ENCODE measurements at places on chromosomes 16 and 17.
A peak's percentile ranks its signal among the peaks of the same experiment; 100 is the strongest.

GRCh38 chr17:12567077-12568053 is 98.3 kb upstream of the MYOCD start:
- DNase-seq: no peak

GRCh38 chr16:67006930-67007658 is 18.7 kb downstream of the CES4A start:
- DNase-seq: no peak

GRCh38 chr17:80374039-80374731 is 40.8 kb upstream of the ENDOV start:
- no peak for DNase-seq

DNA sequence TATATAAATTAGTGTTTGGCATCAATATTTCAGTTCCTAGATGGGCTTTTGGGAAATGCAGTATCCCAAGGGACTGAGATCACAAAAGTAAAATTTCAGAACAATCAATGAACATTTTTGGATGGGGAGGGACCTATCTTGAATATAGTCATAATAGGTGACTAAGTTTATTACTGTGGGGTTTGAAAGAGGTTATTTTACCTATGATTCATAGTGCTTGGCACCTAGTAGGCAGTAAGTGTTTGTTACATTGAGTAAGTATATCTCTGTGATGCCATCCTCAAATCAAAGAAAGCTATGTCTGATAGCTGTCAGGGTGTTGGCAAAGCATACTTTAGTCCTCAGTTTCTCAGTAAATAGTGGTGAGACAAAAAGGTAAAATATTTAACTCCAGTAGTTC is 36.9 kb downstream of the ZNF207 start:
- no peak for DNase-seq

DNA sequence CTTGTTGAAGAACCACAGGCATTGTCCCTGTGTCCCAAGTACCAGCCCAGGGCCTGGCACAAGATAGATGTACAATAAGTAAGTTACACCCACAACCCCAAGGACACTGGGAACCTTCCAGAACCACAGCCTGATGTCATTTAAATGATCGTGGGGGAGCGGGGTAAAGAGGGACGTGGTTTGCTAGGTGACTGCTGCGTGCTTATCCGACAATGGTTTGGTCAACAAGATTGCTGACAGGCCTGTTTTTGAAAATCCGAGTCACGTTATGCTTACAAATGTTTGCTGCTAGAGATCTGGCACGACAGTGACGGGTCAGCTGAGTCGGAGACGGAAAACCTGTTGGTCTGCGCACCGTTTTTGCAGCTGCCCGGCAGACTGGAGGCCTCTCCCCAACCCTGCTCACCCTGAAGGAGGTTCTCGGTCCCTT is 22.8 kb downstream of the COTL1 start:
- no peak for DNase-seq

DNA sequence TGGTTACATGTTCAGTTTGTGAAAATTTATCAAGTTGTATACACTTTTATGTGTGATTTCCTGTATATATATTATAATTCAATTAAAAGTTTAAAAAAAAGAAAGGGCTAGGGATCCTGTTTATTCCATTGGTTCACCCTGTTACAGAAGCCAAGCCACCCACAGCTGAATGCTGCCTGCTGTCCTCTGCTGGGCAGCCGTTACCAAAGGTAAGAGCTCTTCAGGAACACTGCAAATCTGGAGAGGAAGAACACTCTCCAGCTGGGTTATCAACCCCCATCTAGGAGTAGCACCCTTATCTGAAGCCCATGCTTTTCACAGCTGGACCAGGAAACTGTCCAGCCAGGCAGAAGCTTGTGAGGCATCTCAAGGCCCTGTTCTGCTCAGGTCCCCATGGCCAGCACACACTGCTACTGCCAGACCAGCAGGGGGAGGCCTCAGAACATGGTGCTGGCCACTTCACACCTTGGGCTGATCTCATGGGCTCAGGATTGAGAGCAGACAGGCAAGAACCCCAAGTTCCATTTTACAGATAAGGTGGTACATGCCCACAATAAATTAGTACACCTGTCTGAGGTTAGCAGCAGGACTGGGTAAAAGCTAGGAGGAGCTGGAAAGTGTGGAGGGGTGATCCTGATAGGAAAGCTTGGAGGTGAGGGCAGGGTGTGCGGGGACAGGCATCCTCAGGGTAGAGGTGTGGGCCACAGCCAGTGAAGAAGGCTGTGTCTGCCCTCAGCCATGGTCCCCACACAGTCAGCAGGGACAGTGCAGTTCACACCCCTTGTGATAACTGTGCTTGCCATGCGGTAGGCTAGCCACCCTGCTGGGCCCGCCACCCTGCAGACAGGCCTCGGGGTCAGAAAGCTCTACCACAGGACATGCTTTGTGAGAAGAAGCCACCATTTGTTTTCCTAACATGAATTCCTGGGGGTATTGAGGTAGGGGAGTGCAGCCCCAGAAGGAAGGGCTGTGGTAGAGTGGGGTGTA is 54.3 kb upstream of the SREBF1 start:
- peak; percentile 17 for DNase-seq

- no peak for DNase-seq
These were observed 104.3 kb upstream of the PSMD7 start for GRCh38 chr16:74192281-74192797.

GRCh38 chr17:48701864-48702532 is 20.3 kb downstream of the PRAC1 start:
- DNase-seq: no peak

DNA sequence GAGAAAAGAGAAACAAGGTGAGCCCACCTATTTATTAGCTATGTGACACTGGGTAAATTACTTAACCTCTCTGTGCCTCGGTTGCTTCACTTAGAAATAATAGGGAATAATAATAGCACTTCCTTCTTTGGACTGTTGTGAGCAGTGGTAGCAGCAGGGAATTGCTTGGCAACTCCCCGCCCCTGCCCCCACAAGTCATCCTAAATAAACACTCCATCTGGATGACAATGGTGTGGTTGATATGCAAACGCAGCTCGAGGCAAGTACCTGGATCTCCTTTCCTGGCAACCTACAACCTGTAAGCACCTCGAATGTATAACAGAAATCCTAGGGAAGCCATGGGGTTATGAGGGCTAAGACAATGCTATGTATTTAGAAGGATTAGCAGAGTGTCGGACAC is 9.1 kb downstream of the TEKT3 start:
- DNase-seq: no peak

- no peak for DNase-seq
These were observed 24.9 kb downstream of the ITGB3 start for GRCh38 chr17:47278561-47278960.

- DNase-seq: no peak
These were observed 1.8 kb downstream of the LCAT start for GRCh38 chr16:67942200-67942509.

DNA sequence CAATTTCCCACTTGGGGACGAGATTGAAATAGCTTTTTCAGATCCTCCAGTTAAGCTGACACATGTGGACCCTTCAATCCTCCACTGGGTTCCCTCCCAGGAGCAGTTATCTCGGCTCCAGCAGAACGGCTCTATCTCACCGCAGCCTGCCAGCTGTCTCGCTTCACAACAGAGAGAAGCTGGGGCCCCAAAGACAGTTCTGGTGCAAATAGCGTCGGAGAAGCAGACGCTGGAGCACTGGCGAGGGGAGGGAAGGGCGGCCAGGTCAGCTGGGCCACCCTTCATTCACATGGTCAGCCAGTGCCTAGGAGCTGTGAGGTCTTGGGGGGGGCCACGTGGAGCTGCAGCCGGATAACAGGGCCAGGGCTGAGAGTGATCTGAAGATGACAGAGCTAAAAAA is 141.3 kb upstream of the SDK2 start:
- DNase-seq: no peak

DNA sequence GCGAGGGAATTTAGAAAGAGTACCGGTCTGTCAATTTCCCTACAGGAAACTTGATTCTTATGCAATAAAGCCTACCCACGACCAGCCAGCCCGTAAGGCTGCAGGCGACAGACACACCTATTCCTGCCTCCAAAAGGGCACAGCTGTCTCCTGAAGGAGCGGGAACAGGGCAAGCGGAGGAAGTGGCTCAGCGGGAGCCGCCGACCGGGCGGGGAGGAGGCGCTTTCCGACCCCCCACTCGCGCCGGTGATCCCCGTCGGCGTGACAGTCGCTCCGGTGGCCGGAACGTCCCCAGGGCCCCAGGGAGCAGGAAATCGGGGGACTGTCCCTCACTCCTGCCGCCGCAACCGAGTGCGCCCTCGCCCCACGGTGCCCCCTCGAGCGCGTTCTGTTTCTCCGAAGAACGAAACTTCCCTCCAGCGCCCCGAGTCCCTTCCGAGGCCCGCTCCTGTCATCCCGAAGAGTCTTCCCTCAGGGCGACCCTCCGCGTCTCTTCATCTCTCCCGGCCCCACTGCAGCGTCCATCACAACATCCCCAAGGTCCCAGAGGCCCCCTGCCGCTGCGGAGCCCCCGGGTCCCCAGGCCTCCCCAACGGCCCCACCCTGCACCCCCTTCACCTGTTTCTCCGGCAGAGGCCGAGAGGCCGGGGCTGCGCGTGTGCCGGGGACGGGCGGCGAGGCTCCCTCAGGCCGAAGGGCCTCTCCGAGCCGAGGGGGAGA is 421 bp downstream of the STAT3 start:
- DNase-seq: no peak

DNA sequence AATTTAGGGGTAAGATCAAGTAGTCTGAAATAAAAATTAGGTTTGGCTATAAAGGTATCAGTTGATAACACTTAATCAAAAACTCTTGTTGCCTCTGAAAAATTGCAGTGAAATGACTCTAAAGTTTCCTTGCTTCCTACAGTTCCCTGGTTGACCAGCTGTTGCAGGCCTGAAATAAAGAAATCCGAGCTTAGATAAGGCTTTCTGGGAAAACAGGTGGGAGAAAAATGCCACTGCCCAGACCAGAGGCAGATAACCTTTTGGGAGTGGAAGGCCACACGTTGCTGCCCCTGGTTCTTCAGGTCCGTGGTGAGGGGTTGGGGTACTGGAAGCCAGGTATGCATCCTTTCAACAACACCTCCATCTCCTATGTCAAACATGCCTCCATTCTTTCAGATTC is 111.3 kb downstream of the HS3ST3A1 start:
- DNase-seq: no peak

DNA sequence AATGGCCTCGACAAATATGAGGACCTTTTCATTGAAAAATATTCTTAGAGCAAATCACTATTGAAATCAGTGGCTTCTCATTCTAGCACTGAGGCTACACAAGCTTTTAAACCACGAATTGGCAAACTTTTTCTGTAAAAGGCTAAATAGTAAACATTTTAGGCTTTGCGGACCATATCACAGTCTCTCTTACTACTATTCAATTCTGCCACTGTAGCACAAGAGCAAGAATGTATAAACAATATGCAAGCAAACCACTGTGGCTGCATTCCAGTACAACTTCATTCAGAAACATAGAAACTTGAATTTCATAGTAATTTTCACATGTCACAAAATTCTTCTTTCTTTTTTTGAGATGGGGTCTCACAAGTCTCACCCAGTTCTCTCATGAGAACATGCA is 49.1 kb downstream of the PHLPP2 start:
- no peak for DNase-seq

GRCh38 chr17:74194682-74195081 is 8.8 kb upstream of the RPL38 start:
- DNase-seq: no peak

DNA sequence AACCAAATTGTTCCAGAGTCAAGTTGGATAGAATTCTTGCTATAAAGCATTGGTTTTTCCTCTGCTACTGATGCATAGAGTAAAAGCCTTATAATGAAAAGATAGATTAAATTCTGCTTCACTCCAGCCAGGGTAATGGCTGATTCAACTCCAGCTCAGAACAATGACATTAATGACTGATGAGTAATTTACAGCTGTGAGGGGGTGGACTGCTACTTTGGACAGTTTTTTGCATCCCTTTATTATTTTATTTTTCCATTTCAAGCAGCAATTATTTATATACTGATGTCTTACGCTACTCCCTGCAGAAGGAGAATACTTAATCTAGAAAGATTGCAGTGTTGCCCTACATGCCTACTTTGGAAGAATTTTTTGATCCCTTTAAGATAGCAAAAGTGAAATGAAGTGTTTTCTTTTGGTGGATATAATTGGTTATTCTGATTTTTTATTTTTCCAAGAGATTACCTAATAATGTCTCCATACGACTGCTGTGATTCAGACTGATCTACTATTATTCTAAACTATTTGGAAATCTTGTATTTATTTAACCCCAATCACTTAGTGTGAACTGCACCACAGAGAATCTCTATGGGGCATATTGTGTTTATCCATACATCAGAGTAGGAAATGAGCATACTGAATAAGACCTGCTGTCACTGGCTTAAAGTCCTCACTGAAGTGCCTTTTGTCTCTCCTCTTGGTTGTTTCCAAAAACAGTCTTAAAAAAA is 149.5 kb downstream of the TRIM37 start:
- DNase-seq: no peak

- no peak for DNase-seq
These were observed 1.1 kb downstream of the ZNF23 start for GRCh38 chr16:71460941-71461340.

GRCh38 chr16:22373662-22374310 is 633 bp downstream of the CDR2 start:
- DNase-seq: no peak

GRCh38 chr16:52229471-52229870 is 317.5 kb downstream of the TOX3 start:
- no peak for DNase-seq

GRCh38 chr16:50550866-50551641 is 2.9 kb downstream of the NKD1 start:
- no peak for DNase-seq

DNA sequence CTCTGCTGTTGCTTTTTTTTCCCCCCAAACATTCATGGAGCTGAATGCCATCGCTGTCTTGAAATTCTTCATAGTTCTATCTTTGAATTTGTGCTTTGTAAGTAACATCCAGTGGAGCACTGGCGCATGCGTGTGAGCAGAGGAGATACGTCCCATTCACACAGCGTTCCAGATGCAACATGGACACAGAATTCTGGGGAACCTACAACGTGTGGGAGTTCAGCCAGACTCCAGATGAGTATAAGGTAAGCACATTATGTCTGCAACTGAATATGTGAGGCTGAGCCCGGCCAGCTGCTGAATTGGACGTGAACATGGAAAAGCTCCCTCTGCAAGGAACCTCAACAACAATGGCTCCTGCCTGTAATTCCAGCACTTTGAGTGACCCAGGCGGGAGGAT is 4.3 kb upstream of the ATP1B2 start:
- no peak for DNase-seq

Data from activated T-helper 1 cell treated with anti-CD3 and anti-CD28 coated beads, Interleukin-2, amount 50 U/mL, for 16 hours (primary cell).